Stimulated activated CD8-positive, alpha-beta memory T cell treated with anti-CD3 and anti-CD28 coated beads, Interleukin-2, amount 100 ng/mL, for 48 hours (primary cell): ENCODE measurements at places on chromosomes 5 and 9.

DNA sequence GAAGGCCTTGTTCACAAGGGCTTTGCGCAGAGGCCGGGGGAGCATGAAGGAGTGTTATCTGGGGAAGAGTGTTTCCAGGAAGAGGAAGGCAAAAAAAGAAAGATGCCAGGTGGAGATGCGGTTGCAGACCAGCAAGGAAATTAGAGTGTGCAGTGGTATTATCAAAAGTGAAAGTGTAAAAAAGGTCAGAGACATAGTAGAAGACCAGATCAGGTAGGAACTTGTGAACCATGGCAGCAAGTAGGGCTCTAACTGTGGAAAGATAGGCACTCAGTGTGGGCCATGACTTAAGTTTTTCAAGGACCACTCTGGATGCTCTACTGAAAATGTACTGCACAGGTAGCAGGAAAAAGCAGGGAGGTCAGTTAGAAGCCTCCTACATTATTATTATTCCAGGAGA is 90.1 kb upstream of the SPOCK1 start:
- no peak for DNase-seq

DNA sequence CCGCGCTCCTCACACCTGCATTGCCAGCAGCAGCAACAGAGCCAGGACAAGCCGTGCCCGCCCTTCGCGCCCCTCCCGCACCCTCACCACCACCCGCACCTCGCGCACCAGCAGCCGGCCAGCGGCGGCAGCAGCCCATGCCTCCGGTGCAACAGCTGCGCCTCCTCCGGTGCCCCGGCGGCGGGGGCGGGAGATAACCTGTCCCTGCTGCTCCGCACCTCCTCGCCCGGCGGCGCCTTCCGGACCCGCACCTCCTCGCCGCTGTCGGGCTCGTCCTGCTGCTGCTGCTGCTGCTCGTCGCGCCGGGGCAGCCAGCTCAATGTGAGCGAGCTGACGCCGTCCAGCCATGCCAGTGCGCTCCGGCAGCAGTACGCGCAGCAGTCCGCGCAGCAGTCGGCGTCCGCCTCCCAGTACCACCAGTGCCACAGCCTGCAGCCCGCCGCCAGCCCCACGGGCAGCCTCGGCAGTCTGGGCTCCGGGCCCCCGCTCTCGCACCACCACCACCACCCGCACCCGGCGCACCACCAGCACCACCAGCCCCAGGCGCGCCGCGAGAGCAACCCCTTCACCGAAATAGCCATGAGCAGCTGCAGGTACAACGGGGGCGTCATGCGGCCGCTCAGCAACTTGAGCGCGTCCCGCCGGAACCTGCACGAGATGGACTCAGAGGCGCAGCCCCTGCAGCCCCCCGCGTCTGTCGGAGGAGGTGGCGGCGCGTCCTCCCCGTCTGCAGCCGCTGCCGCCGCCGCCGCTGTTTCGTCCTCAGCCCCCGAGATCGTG is 517 bp downstream of the KCNN2 start:
- no peak for DNase-seq

- no peak for DNase-seq
Measured at GRCh38 chr9:4746278-4747030, 5.5 kb upstream of the AK3 start.

DNA sequence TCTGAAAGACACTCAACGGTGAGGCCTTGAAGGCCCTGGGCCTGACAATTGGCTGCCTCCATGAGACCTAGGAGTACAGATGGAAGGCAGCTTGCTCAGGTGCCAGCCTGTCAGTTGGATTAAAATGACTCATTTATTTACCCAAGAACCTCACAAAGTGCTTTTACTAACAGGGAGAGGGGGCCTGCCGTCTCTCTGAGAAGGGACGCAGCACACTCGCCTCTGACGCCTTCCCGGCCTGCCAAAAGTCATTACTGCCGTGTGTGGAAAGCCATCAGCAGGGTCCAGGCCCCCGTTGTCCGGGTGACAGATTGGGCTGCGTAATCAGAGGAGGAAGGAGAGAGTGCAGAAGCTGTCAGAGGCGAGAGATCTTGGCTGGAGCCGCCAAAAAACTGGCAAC is 32.4 kb downstream of the DDX31 start:
- no peak for DNase-seq

DNA sequence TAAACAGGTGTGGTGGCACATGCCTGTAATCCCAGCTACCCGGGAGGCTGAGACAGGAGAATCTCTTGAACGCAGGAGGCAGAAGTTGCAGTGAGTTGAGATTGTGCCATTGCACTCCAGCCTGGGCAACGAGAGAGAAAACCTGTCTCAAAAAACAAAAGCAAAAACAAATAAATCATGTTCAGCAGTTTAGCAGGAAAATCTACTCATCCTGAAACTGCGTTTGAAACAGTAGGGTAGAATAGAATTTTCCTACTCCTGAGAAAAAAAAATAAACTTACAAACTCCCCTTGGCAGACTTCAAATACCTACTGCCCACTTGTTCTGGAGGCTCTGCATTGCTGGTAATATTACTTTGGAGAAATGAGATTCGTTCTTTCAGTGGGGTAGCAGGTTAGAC is 367.7 kb downstream of the GADD45G start:
- no peak for DNase-seq

DNA sequence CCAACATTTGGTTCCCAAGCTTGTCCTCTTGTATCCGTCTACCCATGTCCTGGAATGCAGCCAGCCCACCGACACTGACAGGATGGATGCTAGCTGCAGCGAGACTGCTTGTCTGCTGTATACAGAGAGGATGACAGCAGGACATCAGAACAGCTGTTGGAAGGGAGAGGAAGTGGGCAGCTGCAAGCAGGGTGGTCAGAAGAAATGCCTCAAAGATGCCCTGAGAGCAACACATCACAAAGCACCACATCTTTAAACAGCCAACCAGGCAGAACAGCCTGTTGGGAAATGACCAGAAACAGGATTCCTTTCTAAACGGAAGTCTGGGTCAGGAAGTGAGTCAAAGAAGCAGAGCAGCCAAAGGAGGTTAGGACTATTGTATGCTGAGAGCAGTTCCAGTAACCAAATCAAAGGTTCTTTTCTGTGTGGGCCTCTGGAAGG is 219.1 kb downstream of the NDUFS4 start:
- no peak for DNase-seq

- no peak for DNase-seq
Measured at GRCh38 chr9:120562861-120563443, 17.0 kb downstream of the CDK5RAP2 start.

DNA sequence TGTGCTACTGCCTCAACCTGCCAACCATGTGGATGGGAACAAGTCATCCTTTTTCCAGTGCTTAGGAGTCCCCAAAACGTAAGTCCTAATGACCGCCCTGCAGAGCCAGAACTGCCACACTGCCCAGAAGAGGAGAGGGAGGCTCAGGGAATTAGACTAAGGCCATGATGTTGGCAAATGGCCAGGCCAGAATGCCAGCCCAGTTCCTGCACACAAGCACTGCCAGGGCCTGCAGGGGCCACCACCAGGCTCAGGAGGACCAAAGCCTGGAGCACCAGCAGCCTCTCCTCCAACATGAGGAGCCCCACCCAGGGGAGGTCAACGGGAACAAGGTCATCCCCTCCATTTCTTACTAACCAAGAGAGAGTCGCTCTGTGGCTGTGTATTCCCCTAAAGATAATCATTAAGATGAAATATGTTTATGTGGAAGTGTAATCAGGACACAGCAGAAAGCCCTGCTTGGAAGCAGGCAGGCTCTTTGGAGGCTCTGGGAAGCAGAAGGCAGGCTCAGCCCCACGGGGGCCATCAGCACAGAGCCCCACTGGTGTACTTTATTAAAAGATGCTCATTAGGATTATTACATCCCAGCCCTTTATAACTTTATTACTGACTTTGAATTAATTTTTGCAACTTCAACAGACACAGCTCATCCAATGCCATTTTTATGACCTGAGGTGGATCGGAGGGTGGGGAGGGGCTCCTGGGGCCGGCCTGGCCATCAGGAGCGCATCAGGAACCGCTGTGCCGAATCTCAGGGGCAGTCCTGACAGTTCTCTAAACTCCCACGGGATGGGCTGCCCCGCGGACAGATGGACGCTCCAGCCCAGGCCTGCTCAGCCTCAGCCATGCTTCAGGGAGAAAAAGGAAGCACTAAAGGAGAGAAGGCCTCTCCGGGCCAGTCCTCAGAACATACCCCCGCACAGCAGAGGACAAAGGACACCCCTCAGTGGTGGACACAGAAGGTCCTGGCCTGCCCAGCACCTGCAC is 127.0 kb downstream of the ADAMTS2 start:
- DNase-seq, result no peak

DNA sequence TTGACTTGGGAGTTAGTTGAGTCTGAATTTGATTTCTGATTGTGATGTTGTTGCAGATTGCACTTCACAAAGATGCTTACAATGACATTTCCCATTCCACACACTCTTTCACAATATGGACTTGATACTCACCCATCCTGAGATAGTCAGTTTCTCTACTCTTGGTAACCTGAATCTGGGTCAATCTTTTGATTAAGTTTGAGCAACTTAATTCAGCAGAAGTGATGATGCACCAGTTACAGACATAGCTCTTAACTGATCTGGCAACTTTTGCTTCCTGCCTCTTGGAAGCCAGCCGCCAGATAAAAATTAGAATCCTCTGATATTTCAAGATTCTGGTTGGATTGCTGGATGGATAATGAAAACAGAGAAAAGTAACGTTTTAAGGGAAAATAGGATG is 79.7 kb upstream of the OSMR start:
- DNase-seq, result no peak
